Activated T-cell treated with anti-CD3 and anti-CD28 coated beads, Interleukin-2, amount 50 U/mL, for 48 hours (primary cell): ENCODE measurements at places on chromosomes 16 and 17.
A peak's percentile ranks its signal among the peaks of the same experiment; 100 is the strongest.

DNA sequence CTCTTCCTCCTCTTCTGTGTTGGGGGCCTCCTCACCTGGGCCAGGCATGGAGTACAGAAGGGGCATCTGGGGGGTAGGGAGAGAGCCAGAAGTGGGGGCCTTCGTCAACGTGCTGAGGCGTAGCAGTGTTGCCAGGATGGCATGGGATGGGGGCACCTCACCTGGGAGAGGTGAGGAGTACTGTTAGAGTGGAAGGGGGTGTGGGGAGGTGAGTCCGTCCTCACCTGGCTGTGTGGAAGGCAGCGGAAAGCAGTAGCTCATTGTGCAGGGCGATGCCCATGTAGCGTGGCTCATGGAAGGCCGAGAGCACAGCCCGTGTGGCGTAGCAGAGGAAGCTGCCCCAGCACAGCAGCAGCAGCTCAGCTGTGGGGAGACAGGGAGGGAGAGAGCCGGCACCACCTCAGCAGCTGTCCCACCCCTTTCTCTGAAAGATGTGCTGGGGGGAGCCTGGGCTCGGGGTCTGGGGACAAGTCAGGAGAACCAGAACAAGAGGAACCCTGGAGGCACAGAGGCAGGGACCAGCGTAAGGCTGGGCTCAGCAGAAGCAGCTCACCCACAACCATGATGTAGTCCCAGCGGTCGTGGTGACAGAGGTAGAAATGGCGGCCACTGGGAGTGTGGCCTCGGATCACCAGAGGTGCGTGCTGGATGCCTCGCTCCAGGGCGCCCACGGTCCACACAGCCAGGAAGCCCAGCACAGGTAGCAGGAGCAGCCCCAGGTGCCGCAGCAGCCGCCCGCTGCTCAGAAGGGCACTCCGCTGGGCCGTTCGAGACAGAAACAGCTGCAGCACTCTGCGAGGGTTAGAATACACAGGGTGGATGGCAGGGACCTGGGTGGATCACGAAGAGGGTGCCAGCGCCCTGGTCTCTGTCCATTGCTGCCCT is 9.0 kb downstream of the GPR179 start:
- no peak for DNase-seq

DNA sequence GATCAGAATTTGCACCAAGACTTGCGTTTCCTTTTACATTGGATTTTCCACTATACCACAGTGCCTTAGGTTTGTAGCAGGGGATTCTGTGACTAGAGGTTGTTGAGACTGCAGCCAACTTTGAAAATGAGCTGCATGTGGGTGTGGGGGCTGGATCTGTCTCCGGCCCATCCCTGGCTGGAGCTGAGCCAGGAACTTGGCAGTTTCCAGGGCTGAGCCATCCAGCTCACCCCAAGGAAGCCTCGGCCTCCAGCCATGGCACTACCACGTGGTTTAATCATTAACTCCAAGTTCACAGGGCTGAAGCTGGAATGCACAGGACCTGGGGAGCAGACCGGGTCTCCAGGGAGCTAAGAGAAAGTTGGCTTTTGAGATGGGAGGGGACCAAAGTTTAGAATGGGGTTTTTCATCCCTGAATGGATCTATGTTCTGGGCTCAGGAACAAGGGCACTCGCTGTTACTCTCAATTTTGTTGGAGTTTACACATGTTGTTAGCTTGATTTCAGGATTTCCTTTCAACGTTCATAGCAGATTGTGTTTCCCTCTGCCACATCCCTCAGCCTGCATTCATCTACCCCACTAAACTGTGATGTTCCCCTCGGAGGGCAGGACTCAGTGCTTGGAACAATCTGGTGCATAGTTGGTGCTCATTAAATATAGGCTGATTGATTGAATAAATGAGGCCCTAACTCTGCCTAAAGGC is 42.3 kb upstream of the HNF1B start:
- no peak for DNase-seq

- DNase-seq: no peak
Measured at GRCh38 chr16:50940275-50940854, 198.5 kb downstream of the CYLD start.

DNA sequence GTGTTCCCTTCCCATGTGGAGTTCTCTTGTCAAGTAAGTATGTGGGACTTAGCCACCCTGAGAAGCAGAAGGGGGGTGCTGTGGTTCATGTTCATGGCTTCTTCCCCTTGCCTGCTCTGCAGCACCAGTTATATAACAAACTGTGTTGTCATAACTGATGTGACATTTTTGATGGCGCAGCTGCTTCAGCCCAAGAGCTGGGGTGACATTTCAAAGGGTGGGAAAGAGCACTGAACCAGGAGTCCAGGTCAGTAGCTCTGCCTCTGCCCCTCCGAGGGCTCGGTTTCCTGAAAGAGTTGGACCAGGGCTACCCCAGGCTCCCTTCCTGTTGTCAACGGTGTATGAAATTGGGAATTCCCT is 7.4 kb downstream of the GNAO1 start:
- no peak for DNase-seq

DNA sequence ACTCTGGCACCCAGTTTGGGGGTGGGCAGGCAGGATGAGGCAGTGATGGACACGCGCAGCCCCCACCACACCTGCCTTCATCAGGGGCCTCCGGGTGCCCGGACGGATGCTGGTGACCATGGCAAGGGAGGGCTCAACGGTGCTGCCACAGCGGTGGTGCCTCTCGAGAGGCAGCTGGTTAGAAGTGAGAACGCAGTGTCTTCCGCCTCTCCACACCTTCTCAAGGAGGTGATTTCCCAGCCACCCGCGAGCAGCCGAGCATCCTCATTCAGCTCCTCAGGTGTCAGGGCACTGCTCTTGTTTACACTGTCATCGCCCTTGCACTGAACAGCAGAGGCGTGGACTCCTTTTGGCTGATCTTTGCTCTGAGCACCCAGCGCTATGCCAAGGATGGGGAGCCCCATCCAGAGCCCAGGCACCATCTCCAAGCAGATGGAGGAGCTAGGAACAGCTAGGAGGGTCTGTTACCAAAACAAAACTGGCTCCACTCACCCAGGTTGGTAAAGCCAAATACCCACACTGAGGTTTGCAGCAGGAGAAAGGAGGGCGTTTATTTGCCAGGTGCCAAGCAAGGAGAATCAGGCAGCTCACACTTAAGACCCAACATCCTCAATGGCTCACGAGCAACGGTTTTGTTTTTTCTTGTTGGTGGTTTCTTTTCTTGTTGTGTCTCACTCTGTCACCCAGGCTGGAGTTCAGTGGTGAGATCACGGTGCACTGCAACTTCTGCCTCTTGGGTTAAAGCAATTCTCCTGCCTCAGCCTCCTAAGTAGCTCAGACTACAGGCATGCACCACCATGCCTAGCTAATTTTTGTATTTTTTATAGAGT is 174.3 kb upstream of the TNRC6C start:
- DNase-seq: peak; percentile 66

- DNase-seq: no peak
Measured at GRCh38 chr16:89197033-89197632, 3.2 kb downstream of the SLC22A31 start.

DNA sequence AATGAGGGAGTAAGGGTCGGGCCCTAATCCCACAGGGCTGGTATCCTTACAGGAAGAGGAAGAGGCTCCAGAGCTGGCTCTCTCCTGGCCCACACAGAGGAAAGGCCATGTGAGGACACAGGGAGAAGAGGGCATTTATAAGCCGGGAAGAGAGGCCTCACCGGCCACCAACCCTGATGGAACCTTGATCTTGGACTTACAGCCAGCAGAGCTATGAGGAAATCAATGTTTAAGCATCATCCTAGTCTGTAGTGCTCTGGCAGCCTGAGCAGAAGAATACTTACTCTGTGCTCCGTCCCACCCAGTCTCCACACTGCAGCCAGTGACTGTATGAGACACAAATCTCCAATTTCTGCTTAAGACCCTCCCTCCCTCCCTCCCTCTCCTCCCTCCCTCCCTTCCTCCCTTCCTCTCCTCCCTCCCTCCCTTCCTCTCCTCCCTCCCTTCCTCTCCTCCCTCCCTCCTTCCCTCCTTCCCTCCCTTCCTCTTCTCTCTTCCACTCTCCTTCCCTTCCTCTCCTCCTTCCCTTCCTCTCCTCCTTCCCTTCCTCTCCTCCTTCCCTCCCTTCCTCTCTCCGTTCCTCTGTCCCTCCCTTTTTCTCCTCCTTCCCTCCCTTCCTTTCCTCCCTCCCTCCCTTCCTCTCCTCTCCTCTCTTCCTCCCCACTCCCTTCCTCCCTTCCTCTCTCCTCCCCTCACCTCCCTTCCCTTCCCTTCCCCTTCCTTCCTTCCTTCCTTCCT is 8.9 kb upstream of the TMEM220 start:
- DNase-seq: no peak

- no peak for DNase-seq
Measured at GRCh38 chr16:15587152-15587825, 55.7 kb downstream of the MARF1 start.

DNA sequence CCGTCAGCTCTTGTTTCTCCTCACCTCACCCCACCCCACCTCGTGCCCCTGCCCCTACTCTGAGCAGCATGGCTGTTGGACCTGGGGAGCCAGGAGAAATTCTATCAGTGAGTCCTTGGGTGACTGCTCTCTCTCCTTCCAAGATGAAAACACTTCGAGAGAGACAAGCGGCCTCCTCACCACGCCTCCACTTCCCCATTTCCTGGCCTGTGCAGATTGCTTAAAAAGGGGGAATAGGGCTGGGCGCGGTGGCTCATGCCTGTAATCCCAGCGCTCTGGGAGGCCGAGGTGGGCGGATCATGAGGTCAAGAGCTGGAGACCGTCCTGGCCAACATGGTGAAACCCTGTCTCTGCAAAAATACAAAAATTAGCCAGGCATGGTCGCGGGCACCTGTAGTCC is 9.5 kb downstream of the DLX4 start:
- no peak for DNase-seq

- DNase-seq: no peak
Measured at GRCh38 chr17:51703361-51704341, 443.3 kb downstream of the UTP18 start.

DNA sequence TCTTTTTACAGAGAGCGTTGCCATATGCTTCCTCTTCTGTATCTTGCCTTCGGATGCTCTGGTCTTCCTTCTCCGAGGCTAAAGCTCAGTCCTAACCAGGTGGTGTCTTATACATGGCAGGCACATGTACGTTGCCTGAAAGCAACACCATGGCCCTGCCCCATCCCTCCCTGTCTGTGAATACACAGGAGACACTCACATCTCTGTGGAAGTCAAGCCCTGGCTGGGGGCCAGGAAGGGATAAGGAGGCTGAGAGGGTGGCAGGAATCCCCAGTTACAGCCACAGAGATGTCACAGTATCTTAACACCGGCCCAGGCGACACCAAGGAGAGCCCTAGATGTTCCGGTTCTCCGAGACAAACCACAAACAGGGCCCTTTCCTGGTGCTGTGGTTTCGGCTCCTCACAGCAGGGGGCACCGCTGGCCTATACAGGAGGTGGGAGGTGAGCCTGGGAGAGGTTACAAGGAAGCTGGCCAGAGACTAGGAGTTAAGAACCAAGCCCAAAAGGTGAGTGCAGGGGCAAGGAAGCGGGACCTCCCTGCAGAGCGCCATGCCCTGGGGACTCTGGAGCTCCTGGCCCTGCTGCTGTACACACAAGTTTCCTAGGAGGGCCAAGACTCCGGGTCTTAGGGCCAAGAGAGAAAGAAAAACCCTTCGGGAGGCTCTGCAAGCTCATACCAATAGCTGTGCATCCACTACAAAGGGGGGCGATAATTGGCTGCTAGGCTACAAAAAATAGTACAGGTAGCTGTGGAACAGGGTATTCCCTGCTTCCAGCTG is 41.7 kb downstream of the SRL start:
- DNase-seq: peak; percentile 57

GRCh38 chr17:77475016-77475976 is 334.5 kb downstream of the SEC14L1 start:
- DNase-seq: peak; percentile 84

- DNase-seq: no peak
Measured at GRCh38 chr16:81697616-81698309, 81.3 kb upstream of the PLCG2 start.

DNA sequence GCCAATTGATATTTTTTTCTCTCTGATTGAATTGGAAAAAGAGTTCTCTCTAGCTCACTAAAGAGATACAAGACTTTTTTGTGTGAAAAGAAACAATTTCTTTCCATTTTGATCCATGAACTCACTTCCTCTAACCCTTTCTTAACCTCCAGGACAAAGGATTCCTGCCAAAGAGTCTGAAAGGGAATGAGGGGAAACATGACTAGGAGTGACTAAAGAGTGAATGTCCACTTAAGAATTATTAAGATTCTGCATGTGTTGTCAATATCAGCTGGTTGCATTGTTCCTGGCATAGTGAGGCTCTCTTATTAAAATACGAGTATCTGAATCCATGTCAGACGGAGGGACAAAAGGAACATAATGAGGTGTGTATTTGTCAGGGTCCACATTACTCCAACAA is 344.7 kb downstream of the GRIN2A start:
- DNase-seq: no peak

- DNase-seq: no peak
Measured at GRCh38 chr17:20087538-20088250, 78.5 kb downstream of the SPECC1 start.

- DNase-seq: no peak
Measured at GRCh38 chr16:79943736-79944135, 343.2 kb upstream of the MAF start.

- no peak for DNase-seq
Measured at GRCh38 chr17:5866978-5867377, 203.2 kb upstream of the WSCD1 start.

DNA sequence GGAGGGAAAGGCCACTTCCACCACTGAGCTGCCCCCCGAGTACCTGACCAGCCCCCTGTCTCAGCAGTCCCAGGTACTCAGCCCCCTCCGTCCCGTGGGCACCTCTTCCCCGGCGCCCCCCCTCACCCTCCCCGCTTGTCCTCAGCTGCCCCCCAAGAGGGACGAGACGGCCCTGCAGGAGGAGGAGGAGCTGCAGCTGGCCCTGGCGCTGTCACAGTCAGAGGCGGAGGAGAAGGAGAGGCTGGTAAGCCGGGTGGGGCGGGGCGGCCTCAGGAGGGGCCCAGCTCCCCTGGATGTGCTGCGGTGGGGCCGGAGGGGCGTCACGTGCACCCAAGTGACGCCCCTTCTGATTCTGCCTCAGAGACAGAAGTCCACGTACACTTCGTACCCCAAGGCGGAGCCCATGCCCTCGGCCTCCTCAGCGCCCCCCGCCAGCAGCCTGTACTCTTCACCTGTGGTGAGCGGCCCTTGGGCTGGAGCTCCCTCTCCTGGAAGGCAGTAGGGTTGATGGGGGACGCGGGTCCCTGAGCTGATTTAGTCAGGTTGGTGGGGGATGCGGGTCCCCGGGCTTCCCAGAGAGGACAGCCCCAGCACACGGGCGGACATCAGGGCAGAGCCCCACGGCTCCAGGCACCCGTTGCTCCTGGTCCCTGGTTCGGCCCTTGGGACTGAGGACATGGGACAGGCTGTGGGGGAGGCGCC is 9.5 kb upstream of the MRPL12 start:
- DNase-seq: no peak

GRCh38 chr17:37664214-37664613 is 21.0 kb upstream of the DDX52 start:
- no peak for DNase-seq

GRCh38 chr16:4692460-4693295 is 684 bp upstream of the NUDT16L1 start:
- no peak for DNase-seq
